Esophagus squamous epithelium (tissue), 5 donors: ENCODE measurements at places on chromosomes 5 and 9.

DNA sequence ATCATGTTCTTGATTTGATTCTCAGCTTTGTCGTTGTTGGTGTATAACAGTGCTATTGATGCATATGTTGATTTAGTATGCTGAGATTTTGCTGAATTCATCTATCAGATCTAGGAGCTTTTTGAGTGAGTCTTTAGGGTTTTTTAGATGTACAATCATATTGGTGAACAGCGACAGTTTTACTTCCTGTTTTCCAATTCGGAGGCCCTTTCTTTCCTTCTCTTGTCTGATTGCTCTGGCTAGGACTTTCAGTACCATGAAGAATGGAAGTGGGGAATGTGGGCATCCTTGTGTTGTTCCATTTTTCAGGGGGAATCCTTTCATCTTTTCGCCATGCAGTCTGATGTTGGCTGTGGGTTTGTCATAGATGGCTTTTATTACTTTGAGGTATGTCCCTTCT, 100.4 kb downstream of the SGCD start:
- DNase-seq, result no peak

DNA sequence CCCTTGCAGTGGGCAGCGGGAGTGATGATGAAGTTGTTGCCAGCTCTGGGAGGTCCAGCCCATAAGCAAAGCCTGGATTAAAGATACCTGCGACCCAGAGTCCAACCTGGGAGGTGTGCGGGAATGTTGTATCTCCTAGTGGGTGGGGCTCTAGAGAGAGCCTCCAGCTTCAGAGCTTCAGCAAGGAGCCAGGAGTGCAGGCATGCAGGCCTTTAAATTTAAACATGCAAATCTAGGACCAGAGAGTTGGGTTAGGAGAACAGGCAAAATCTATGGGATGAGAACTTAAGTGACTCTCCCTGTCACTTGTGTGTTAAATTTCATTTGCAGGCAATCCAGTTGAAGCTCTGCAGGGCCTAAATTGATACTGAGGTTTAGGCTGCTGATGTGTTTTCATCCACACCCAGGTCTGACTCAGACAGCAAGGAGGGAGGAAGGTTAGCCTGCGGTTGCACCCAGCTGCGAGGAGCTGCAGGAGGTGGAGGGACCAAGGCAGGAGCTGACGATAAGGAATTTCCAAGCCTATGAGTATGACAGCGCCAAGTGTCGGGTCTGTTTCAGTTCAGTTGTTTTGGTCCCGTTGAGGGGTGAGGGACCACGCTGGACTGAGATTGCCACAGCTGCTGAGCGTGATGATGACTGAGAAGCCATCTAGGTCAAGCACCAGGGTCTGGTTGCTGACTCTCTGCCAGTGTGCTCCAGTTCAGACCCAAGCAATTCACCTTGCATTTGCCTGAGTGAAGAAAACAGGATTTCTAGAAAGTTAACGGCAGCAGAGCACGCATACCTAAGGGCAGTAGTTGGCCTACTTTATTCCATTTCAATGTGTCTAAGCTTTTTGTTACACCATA, 243.0 kb downstream of the ICE1 start:
- no peak for DNase-seq

DNA sequence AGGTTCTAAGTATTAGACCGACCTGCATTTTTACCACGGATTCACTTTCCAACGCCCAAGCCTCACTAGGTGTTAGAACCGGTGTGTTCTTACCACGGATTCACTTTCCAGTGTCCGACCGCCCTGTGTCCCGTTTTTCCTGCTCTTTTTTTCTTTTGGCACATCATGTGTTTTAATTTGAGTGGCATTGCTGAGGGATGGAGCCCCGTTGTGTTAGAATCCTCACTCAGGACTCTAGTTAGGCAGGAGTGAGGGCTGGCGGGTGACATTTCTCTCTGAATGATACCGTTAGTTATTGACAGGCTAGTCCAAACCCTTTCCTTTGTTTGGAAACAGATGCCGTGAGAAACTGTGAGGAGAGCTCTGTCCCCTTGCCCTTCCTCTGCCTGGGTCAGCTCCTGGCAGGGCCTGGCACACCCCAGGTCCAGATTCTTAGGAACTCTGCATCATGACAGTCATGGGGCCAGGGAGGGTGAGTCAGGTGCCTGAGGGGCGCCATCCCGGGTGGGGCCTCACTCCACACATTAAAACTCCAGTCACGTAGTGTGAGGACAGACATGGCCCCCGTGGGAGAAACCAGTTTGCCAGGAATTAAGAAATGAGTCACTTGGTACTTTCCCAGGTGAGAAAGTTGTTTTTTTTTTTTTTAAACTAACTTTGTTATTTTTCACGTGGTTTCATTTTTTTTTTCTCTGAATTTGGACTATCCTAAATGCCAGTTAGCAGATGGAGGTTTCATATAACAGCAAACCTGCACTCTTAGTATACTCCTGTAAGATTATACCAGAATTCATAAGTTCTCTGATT, 15.8 kb downstream of the EXOC3 start:
- no peak for DNase-seq

- DNase-seq, result no peak
Observed at GRCh38 chr5:134524826-134525682, at the start of gene JADE2. Gene JADE2, plus strand, starts transcription at chr5:134525670. Its CDS starts 10,188 bp downstream, at chr5:134535858.
